Esophagus squamous epithelium (tissue), 5 donors: ENCODE measurements at places on chromosomes 1 and 21. TPM values are rescaled to one million over a fixed set of nuclear protein-coding genes. Genes with fewer than 3 reads are reported as not detected.

The RPE65 gene
- not detected for total RNA-seq

The S100A7 gene
- total RNA-seq, result 8.8 TPM

The PDE9A gene
- 1.1 TPM for total RNA-seq

The GNG4 gene
- total RNA-seq, result 6.3 TPM

The DMBX1 gene
- not detected for total RNA-seq

The LCE3D gene
- total RNA-seq, result not detected

The LCA5L gene
- total RNA-seq, result 0.44 TPM

The DHRS3 gene
- 166 TPM for total RNA-seq

The DR1 gene
- total RNA-seq, result 35.9 TPM

DNA sequence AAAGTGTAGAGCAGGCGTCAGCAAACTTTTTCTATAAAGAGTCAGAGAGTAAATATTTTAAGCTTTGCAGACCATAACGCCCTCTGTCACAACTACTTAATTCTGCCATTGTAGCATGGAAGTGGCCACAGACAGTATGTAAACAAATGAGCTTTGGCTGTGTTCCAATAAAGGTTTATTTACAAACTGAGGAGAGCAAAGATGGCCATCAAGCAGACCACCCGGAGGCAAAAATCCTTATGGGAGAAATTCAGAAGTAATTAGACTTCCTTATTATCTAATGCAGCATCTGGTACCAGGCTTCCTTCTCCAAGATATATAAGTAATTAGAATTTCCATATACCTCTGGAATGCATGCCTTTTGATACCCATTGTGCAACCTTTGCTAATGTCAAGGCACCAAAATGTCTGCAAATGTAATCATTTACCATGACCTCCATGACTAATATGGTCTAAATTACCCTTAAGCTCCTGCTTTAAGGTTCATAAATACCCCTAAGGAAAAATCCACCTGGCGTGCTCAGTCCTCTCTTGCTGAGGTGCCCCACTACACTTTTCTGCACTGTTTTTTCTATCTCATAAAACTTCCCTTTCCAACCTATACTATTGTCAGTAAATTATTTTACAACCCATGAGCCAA, 377.8 kb downstream of the MATN1 start:
- no peak for DNase-seq

GRCh38 chr1:22142315-22143064, 407 bp downstream of the WNT4 start:
- DNase-seq, result no peak

- DNase-seq, result no peak
These were observed 62.9 kb upstream of the TTC34 start for GRCh38 chr1:2864203-2864905.

GRCh38 chr1:226569879-226570547, 21.4 kb downstream of the STUM start:
- DNase-seq, result no peak

- DNase-seq, result no peak
These were observed 682.4 kb downstream of the ADGRL2 start for GRCh38 chr1:82483146-82483545.

DNA sequence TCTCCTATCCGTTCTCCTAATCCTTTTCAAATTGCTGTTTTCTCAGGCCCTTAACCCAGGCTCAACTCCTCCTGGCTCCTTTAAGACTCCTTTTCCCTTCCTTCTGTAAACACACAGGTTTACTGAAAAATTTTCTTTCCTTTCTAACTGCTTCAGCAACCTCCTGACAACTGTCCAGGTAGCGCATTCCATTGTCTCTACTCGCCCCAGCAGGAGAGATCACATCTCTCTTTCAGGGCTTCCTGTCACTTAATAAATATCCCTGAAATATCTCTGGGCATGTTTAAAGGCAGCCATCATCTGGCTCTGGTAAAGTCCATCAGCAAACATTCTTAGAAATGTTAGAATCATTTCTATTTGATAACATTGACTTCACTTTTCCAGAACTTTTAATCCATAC, 211.2 kb upstream of the PTBP2 start:
- no peak for DNase-seq

DNA sequence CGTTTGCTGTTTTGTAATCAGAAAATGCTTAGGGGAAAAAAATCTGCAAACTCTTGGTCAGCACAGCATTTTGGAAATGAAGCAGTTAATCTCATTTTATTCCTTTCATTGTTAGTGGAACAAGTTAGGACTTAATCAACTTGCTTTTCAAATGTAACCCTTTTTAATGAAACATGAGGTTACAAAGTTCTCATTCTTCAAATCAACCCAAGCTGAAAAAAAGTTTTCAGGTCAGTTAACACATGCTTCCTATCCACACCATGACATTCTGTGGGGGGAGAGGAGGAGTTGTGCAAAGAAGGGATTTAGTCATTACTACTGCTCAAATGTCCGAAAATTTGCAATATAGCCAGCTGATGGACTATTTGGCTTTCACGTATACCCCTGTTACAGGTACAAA, 283.2 kb upstream of the LYPLAL1 start:
- no peak for DNase-seq

DNA sequence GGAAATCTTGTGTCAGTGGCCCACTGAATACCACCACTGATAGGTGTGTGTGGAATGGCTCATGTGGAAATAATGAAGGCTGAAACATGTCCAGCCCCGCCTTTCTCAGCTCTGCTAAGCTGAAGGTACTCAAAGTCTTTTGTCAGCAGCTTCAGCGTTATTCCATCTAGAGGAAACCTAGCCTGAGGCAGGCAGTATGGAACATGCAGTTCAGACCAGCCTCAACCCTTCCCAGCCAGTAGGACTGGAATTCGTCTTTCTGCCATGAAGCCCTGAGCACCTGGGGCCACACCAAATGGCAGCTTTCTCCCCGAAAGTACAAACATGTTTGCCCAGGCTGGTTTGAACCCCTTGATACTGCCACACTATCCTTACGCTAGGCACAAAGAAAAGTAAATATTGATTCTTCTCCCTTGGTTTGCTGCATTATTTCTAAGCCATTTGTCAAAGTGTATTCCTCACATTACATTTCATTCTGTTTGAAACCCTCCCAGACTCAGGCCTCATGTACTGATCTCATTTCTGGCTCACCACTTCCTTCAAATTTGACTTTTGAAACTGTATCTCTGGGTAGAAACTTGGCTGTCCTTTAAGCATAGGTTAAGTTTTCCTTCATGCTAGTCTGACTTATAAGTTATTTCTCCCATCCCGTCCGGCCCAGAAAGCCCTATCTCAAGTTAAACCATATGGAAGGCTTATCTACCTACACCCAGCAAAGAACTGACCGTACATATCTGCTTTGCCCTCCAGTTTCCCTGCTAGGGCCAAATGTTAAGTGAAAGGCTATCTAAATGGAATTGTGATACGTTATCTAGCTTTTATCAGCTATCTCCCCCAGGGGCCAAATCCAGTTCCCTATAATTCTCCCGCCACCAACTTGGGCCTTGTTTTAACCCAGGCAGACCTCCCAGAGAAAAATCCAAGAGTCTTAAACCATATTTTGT, 45.7 kb upstream of the HOOK1 start:
- DNase-seq, result no peak

DNA sequence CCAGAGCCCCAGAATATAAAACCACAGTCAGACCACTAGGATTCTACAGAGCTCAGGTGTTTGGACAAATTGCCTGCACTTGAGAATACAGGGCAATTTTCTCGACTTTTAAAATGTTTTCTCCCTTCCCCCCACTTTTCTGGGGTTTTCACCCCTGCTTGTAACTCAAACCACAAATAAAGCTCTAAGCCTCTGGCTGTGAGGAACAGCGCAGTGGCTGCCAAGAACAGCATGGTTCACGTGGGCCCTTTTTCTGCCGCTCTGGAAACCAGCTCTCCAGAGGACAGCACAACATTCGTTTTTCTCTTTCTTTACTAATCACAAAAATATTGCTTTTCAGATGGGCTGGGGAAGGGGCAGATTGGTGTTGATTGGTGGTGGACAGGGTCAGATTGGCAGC, 102.2 kb upstream of the JUN start:
- no peak for DNase-seq

DNA sequence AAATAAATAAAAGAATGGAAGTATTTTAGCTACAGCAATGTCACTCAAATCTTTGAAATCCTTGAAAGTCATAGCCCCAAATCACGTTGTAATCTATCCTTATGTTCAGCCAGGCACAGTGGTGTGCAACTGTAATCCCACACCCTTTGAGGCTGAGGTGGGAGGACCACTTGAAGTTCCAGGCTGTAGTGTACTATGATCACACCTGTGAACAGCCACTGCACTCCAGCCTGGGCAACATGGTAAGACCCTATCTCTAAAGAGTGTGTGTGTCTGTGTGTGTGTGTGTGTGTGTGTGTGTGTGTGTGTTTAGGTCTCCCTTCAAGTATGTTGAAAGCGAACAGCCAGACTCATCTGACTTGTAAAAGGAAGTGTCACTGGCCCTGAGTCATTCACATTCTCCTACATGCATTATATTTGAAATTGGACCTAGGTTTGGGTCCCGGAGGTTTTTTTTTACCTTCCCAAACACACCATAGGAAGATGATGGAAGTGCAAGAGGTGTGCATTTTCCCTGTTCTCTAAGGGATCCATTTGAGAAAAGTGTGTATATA, 50.1 kb downstream of the ZNF281 start:
- no peak for DNase-seq

GRCh38 chr21:32574946-32575925, 10.1 kb downstream of the TCP10L start:
- no peak for DNase-seq

- no peak for DNase-seq
These were observed 288.0 kb downstream of the HMCN1 start for GRCh38 chr1:186022184-186022583.

DNA sequence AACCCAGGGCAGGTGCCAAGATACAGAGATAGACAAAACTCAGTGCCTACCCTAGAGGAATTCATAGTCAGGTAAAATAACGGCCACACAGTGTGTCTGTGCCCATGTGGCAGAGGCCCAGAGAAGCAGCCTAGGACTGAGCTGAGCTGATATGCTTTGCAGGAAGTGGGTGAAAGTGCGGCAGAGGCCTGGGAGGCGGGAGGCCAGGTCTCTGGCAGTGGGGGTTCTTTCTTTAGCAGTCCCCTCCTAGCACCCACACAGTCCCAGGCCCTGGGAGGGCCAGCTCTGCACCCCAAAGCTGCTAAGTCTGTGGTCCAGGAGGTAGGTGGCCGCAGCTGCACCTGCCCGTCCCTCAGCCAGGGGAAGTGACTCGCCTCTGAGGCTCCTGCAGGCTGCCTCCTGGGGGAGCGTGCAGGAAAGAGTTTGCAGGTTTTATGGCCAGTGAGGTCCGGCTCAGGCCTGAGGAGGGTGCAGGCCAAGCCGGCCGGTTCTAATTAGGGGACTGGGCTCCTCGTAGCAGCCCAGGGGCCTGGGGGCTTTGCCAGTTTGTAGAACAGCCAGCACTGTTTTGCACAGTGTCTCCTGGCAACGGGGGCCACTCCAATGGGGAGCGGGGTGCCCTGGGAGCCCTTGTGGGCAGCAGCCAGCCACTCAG, 107.9 kb downstream of the SPSB1 start:
- DNase-seq, result no peak

- DNase-seq, result no peak
These were observed 176.5 kb downstream of the PSMG1 start for GRCh38 chr21:39006571-39007311.
